Ureter (tissue), 1 donor: ENCODE measurements at places on chromosomes 1 and 21.

- DNase-seq = no peak
Measured at GRCh38 chr1:6956488-6957159, 171.4 kb downstream of the CAMTA1 start.

DNA sequence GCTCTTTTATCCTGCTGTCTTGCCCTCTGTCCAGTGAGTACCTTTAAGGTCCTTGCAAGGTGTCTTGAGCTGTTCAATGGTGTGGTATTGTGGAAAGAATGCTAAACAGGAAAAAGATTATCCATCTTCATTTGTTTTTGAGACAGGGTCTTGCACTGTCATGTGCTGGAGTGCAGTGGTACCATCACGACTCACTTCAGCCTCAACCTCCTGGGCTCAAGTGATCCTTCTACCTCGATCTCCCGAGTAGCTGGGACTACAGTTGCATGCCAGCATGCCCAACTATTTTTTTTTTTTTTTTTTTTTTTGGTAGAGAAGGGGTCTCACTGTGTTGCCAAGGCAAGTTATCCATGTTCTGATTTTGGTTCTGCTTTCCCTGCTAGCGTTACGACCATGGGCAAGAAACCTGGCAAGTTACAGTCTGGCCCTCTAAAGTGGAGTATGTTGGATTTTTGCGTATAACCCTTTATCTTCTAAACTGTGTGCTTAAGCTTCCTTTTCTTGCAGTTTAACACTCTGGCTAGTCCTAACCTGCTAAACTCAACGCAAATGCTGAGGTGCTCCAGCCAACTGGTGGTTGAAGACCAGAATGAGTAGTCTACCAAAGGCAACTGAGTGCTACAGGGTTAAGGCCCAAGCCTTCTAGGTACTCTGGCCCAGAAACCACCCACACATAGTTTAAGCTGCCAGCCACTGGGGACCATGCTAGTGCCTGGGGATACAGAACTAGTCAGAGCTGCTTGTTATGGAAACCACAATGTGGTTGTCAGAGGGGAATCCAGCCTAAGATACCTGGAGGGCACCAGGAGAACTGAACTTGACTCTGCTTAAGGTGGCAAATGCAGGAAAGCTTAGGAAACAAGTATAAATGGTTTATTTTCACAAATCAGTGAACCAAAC lies 7.9 kb downstream of the RPL11 start:
- DNase-seq = no peak

- DNase-seq = no peak
Measured at GRCh38 chr1:160127865-160128523, 12.4 kb downstream of the ATP1A2 start.

DNA sequence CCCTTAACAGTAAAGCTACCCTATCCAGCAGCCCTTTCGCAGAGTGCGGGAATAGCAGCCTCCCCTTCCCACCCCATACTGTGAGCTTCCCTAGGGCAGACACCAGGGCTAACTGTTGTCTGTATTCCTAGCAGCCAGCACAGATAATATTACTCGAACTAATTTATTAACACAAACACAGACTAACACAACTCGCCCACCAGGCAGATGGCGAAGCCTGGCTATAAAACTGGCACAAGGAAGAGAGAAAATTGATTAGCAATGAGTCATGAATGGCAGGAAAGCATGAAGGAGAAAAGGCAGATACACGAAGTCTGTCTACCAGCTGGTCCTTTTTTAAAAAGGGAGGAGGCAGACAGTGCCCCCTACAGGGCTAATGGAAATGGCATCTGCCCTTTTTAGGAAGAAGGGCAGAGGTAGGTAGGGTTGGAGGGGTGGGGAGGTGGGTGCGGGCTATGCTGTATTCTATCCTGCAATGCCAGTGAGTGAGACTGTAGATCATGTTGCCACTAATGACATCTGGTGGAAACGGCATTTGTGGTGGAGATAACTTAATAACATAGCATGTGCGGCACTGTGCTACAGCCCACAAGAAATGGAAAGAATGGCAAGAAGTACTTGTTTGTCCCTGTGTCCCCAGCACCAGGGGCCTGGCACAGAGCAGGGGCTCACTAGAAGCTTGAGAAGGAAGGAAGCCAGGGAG lies 30.6 kb upstream of the CTPS1 start:
- DNase-seq = peak; percentile 73

GRCh38 chr1:8848663-8849386 lies 29.7 kb downstream of the ENO1 start:
- DNase-seq = peak; percentile 92
